ENCODE measurements at places on chromosomes 3 and 15. TPM values are rescaled to one million over a fixed set of nuclear protein-coding genes. Genes with fewer than 3 reads are reported as not detected.

DNA sequence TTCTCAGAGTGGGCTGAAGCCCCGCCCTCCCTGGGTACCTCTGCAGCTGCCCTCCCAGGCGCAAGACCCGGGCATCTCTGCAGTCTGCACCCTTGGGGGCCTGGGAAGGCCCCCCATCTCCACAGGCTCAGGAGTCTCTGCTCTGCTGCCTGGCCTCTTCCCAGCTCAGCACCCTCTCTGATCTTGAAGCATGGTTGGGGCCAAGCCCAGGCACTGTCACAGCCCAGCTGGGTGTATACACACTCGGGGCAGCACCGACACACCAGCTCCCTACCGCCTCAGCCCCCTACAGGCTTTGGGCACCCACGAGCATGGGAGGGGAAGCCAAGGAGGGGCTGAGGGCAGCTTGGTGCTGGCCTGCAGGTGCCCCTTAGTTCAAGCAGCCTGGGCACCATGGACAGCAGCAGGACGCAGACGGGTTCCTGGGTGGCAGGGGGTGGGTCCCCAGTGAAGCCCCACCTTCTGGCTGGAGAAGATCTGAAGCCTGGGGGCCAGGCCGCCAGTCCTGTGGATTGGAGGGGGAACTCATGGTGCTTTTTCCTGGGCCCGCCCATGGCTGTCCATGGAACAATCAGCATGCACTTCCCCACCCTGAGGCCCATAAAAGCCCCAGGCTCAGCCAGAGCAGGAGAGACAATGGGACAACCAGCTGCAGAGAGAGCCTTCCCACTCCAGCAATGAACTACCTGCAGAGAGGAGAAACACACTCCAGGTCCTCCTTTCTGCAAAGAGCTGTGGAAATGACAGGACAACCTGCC is 170.6 kb downstream of the TJP1 start:
- DNase-seq, result no peak

DNA sequence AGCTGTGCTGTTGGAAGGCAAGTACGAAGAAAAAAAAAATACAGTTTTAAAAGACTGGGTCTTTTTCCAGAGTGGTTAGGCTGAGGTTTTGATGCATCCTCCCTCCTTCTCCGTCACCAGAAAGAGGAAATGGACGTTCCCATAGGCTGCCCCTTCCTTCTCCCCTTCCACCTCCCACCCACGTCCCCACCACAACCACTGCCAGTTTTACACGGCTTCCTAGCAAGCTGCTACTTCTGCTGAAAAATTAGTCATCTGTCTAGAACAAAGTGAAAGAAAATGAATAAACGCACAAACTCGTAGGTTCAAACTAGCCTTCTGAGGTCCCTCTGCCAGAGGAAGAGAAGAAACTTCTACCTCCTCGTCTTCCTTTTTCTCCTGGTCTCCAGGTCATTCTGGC is 71.6 kb upstream of the RPL35A start:
- no peak for DNase-seq

GRCh38 chr3:61562721-61563312 is 1.4 kb downstream of the PTPRG start:
- peak; percentile 66 for DNase-seq

DNA sequence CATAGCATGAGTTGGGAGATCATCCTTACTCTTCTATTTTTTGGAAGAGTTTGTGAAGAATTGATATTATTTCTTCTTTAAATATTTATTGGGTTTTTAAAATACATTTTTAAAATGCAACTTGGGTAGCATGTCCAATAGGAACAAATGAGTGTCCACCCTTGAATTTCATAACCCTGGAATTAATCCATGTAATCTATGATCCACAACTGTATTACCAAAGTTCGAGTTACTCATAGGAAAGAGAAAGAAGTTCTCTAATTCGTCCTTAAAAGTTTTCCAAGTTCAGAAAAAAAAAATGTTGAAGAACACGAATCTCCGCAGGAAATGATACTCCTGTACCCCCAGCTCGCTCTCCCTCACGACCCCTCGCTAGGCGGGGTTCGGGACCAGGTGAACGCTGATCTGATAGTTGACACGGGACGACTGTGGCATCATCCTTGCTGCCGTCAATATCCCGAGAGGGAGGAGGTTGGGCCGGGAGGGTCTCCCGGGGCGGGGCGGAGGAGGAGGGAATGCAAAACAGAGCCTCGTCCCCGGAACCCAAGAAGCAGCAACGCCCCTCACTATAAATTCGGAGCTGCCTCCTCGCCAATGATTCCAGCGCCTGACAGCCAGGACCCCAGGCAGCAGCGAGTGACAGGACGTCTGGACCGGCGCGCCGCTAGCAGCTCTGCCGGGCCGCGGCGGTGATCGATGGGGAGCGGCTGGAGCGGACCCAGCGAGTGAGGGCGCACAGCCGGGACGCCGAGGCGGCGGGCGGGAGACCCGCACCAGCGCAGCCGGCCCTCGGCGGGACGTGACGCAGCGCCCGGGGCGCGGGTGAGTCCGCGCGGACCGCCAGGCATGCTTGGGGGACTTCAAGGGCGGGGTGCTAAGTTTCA is at the start of gene AGTR1:
AGTR1 (plus strand) TSS at position 598 of the 884 bp plus-strand sequence. CDS start 43,133 bp downstream, outside the sequence.
- DNase-seq, result peak; percentile 68

COL8A1 gene
- 157 TPM for total RNA-seq

ZNF80 gene
- not detected for total RNA-seq

ARPP21 gene
- not detected for total RNA-seq

CAV3 gene
- total RNA-seq, result not detected

All from GM23248 (cell line).